H54 (cell line): ENCODE measurements at places on chromosomes 12 and 14.

DNA sequence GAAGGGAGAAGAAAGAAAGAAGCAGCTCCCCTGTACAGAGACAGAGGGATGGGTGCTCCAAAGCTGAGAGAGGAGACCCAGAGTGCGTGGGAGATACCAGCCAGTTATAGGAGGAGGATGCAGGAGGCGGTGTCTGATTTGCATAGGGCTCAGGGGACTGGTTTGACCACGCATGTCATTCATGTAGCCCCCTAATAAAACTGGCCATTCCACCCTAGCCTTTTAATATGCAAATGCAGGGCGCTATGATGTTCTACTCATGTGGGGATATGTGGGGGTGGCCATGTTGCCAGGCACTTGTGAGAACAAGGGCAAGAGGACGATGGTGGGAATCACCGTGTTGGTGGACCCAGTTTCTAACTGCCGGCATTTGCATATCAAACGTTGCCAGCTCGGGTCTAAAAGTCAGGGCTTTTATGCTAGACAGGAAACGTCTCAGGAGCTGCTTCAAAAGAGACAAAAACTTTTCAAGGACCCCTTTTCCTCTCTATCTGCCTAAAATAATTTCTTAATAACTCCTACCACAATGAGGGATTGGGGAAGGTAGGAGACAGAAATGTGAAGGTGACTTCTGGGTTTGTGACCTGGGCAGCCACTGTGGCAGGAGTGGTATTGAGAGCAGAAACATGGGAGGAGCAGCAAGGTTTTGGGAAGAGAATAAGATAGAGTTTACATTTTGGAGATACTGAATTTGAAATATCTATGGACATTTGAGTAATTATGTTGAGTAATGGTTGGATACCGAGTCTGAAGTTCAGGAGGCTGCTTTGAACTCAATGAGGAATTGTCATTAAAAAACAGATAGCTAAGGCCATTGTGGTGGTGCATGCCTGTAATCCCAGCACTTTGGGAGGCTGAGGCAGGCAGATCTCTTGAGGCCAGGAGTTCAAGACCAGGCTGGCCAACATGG is 2.2 kb upstream of the ATXN3 start:
- DNase-seq: no peak

- DNase-seq: no peak
These were observed 1.3 kb upstream of the GNPTAB start for GRCh38 chr12:101832030-101832429.

GRCh38 chr14:50533241-50533705 is 904 bp upstream of the MAP4K5 start:
- DNase-seq: no peak

GRCh38 chr12:33427071-33427470 is 12.5 kb downstream of the SYT10 start:
- DNase-seq: no peak
